ENCODE measurements at places on chromosomes 7 and 10.
A peak's percentile ranks its signal among the peaks of the same experiment; 100 is the strongest.

GRCh38 chr10:75083972-75084833 is 27.3 kb upstream of the SAMD8 start:
- DNase-seq: no peak

DNA sequence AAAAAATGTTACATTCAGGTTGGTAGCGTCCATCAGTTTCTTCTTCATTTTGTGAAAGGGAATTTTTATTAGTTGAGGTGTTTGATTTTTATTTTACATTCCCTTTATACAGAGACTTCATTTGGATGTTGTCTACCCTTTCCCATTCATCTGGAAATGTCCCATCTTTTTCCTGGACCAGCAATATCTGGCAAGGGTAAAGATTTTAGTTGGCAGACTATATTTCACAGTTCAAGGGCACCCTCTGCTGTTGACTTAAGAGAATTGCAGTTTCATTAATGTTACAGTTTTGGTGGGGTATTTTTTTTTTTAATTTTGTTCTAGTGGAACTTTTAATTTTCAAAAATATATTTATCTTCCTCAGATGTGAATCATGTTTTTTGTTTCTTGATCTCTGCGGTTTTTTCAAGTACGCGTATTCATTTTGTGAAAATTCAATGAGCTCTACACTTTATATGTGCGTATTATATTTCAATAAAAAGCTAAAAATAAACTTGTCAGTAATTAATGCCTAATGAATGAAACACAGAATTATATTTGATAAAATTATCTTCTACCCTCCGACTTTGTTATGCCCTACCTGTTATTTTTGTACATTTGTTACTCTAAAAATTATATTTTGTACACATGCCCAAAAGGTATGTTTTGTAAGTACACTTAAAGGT is 97.9 kb upstream of the KLF14 start:
- DNase-seq: no peak

GRCh38 chr10:116097239-116097784 is 175.7 kb downstream of the GFRA1 start:
- DNase-seq: no peak

DNA sequence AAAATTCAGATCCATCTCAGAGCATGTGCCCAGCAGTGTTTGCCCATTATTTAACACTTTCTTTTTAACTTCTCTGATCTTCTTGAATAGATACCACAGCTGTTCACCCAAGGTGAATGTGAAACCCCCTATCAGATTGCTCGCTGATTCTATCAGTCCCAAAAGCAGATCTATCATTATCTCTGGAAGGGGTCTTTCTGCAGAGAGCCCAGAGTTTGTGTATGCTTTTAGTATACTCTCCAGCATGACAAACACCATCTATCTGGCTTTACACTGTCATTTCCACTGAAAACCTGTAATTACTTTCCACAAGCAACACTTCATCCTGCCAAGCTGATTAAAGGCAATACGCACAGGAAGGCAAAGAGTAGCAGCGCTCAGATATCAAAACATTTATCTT is 168.2 kb downstream of the CACNA2D1 start:
- DNase-seq: no peak

DNA sequence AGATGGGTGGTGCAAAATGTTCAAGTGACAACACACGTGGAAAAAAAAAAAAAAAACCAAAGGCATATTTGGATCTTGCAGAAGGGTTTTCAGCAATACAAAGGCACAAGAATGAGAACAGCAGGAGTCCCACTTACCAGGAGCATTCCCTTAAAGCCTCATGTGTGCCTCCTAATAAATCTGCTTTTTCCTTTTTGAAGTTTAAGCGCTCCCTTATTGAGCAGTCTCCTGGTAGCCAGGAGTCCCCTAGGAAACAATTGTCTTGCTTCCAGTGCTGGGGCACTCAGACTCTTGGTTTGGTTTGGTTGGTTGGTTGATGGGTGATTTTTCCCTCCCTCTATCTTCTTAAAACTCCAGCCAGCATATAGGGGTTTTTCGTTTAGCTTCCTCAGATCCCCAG is 321.8 kb upstream of the NFE2L3 start:
- DNase-seq: no peak

DNA sequence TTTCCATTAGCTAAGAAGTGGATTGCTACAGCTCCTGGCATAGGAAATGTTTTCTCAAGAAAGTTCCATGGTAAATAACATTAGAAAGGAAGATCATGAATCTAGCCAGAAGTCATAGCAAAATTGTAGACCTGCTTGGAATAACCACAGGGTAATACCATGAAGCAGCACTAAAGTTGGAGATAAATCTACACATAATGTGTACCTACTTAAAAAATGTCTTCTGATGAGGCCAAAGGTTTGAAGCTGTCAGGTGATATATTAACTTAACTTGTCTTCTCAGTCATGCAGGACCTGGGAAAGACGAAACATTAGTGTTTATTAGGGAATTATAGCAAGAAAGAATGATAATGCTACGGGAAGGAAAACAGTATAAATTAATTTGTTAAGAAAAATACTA is 6.3 kb downstream of the CISD1 start:
- no peak for DNase-seq

GRCh38 chr10:70132098-70133029 is at the start of gene AIFM2:
Gene AIFM2 (minus strand): TSS chr10:70132825. CDS start chr10:70124084, 8,741 bp downstream.
- peak; percentile 83 for DNase-seq

- DNase-seq: no peak
Measured at GRCh38 chr10:51763746-51764145, 64.4 kb upstream of the CSTF2T start.

DNA sequence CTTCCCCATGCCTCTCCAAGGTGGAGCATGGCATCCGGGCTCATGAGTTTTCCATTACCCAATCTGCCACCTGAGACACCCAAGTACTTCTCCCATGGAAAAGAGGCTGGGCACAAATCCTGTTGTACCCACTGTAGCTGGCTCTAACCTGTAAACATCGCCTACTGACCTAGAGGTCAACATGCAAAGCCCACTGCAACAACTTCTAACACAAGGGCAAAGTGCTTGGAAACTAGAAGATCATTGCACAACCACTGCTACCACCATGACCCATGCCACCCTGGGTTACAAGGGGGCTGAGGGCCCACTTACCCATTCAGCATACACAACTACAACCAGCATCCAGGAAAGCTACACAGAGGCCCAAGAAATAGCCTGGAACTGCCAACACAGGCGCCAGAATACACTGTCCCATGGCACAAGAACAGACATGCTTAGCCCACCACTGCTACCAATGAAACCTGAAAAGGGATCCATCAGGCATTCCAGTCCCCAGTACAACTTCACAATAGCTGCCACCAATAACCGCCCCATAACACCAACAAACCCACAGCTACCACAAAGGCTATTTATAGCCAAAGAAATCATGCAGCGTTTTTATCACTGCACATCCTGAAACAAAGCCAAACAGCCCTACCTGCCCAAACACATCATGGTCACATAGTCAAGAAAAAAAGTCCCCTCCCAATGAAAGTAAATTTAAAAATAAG is 63.4 kb downstream of the RNF32 start:
- no peak for DNase-seq

GRCh38 chr10:104348601-104349000 is 5.0 kb upstream of the CFAP58 start:
- no peak for DNase-seq

GRCh38 chr10:97640868-97641811 is 669 bp downstream of the PI4K2A start:
- no peak for DNase-seq

DNA sequence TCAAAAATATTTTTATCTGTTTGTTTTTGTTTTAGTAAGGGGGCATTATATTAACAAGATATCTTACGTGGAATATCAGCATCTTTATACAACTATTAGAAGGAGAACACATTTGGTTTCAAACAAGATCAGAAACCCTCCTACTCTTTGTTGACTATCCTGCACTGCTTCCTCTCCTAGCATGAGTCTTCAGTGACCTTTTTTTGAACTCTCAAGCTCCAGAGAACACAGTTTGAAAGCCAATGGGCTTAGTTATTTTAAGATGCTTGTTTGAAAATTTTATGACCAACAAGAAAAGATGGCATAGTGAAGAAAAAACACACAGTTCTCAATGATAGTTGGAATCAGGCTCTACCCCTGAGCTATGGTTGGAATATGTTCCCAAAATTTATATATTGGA is 37.2 kb upstream of the RTKN2 start:
- DNase-seq: no peak

DNA sequence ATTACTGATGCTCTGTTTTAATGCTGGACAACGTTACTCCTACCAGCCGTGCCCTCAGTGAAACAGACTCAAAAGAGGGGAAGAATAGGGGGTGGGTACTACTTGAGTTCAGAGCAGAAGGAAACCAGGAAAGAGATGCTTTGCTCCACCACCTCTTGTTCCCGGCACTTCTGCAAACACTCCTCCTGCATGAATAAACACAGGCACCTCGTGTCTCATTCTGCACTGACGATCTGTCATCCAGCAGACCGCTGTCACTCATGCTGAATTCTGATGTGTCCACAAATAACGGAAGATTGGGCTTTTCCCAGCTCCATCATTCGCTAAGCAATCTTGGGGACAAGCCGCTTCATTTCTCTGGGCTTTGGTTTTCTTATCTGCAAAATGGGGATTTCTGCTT is 26.7 kb downstream of the YWHAG start:
- no peak for DNase-seq

DNA sequence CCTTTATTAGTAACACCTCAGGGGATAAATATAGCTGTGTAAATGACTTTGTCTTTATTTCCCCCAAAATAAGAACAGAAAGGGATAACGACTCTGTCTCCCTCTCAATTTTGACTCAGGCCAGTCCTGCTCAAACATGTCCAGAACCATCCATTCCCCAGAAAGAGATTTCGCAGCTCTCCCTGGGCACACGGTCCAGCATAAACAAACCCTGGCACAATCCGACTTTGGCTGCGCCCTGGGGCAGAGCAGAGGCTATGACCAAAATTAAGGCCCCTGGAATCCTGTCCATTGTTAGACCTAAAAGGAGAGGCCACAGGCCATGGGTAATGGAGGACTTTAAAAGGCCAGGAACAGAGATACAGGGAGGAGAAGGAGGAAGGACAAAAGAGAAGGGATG is 99.1 kb downstream of the PRPF18 start:
- DNase-seq: no peak

GRCh38 chr7:11228515-11228914 is 254.8 kb downstream of the PHF14 start:
- DNase-seq: no peak

Data from NCI-H226 (cell line).